NCI-H1436 treated with DMSO at 0.1 percent for 48 hours (cell line): ENCODE measurements at places on chromosomes 1 and 21.

DNA sequence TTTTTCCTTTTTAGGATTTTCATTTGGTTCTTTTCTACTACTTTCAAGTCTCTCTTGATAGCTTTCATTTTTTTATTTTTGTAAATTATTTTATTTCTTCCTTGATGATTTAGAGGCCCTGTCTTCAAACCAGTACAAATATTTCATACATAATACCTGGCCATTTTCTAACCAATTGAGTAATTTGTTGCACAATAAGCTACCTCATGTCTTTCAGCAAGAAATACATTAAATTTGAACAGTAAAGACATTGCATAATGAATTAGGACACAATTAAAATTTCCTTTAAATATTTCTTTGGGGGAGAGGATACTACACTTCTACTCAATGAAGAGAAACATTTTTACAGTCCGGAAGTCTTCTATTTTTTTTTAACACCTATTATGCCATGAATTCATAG, 15.6 kb upstream of the COL9A2 start:
- no peak for DNase-seq

GRCh38 chr1:194045416-194045815, 859.0 kb upstream of the B3GALT2 start:
- DNase-seq = no peak

GRCh38 chr1:63795455-63795854, 21.6 kb downstream of the ROR1 start:
- DNase-seq = no peak

GRCh38 chr21:41931041-41931451, 22.8 kb downstream of the C2CD2 start:
- no peak for DNase-seq

GRCh38 chr1:183583466-183583865, 6.8 kb downstream of the NCF2 start:
- no peak for DNase-seq

DNA sequence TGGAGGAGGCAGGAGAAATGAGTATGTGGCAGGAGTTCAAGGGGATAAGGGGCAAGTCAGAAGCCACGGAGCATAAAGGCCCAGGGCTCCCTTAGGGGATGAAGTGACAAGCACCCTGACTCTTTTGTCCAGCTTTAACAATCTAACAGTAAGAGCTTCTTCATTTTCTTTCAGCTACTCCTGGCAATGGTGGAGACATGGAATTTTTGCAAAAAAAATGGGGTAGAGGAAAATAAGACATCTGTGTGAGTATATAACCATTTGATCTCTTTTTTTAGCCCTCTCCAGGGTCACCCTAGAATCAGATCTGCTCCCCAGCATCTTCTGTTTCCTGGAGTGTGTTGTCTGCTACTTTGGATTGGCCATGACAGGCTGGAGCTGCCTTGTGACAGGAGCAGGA, 47.1 kb downstream of the ZNF697 start:
- no peak for DNase-seq

GRCh38 chr1:101683561-101683960, 313.2 kb downstream of the OLFM3 start:
- no peak for DNase-seq

DNA sequence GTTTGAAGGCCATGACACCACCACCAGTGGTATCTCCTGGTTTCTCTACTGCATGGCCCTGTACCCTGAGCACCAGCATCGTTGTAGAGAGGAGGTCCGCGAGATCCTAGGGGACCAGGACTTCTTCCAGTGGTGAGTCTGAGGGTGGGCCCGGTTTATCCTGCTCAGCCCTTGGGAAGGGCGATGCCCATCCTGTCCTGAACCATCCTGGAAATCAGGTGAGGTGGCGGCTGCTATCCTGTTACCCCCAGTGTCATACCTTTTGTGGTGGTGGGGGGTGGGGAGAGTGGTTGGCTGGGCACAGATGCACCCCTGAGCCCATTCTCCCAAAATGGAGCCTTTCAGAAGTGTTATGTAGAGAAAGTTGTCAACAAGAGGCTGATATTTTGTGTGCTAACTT, 16.3 kb downstream of the CYP4B1 start:
- no peak for DNase-seq

- DNase-seq = no peak
Observed at GRCh38 chr1:53893999-53894636, at the start of gene DIO1. Gene DIO1, plus strand, starts transcription at chr1:53894187. Its CDS starts 24 bp downstream, at chr1:53894211.

- DNase-seq = no peak
Observed at GRCh38 chr1:77030401-77031105, 163.3 kb downstream of the ST6GALNAC5 start.

DNA sequence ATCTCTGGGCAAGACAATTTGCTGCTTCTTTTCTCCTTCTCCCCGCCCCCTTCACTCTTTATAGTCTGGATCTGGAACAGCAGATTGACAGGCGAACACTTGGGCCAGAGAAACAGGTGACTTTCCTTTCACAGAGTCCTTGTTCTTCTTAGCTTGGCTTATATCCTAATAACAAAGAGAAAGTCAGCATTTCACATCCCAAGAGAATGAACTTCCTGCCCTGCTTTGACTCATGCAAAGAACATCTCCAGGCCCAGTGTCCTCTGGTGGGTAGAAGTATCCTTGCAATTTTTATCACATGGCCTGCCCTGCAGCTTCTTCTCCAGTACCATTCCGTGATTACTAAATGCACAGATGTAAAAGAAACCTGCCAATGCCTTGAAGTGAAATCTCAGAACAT, 764.4 kb downstream of the ADGRL2 start:
- DNase-seq = no peak

DNA sequence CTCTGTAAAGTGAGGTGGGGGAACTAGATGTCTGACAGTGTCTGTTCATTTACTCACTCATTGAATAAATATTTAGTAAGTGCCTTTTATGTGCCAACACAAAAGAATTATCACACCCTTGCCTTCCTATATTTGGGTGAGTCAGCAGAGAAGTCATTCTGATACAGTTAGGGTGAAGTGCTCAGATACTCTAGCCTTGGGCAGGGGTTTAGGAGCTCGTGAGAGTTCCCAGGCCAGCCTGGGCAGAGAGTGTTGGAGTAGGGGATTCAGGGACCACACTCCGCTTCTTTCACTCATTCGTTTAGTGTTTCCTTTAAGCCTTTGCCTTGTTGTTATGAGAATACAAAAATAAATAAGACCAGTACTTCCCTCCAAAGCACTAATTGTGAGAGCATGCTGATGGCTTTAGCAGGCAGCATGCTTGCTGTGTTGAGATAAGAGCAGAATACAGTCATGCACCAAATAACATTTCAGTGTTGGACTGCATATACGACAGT, 83.9 kb downstream of the DYRK1A start:
- no peak for DNase-seq

GRCh38 chr21:36454093-36454531, 25.8 kb downstream of the CLDN14 start:
- no peak for DNase-seq
